ENCODE measurements at places on chromosomes 6 and 20.

- DNase-seq, result no peak
These were observed 242.4 kb downstream of the OGFRL1 start for GRCh38 chr6:71531006-71531405.

DNA sequence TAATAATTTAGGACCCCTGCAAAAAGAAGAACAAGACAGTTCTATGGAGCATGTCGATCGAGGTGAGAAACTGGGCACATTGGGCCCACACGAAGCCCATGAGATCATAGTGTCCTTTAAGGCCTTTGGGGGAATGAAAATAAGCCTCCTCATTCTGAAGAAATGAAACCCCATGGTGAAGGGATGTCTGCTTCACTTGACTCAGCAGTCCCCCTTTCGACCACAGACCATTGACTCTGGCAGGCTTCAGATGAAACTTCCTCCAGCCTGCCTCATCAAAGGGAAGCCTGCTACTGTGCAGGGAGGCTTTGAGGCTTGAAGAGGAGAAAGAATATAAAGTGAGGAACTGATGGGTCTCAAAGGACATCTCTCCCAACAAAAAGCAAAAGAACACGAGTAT is 144.2 kb upstream of the FBXL4 start:
- no peak for DNase-seq

DNA sequence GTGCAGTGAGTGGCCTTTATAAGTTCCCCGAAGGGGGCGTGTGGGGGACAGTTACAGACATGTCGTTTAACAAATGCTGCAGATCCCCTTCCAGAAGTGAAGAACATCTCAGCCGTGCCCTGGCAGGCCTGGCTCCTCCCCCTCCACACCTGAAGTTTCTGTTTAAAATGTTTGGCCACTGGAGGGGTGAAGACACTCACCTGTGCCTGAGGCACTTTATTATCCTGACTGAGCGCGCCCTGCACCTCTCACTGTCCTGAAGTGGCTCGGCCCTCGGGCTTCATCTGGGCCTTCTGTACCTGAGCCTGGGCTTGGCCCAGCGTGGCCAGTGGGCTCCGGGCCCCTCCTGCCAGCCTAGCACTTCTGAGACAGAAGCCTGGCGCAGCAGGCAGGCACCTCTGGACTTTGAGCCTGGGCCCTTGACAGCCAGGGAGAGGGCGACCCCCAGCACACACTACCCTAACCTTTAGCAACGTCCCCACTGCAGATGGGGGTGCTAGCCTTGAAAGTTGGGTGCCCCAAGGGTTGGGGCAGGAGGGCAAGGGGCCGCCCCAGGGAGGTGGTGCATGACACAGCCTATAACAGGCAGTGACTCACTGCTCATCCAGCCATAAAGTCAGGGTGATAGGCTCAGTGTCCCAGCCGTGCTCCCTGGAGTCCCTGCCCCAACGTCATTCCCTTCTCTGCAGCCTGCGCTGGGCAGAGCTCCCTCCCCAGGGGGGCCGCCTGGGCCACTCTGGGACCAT is 13.6 kb upstream of the GATA5 start:
- no peak for DNase-seq

DNA sequence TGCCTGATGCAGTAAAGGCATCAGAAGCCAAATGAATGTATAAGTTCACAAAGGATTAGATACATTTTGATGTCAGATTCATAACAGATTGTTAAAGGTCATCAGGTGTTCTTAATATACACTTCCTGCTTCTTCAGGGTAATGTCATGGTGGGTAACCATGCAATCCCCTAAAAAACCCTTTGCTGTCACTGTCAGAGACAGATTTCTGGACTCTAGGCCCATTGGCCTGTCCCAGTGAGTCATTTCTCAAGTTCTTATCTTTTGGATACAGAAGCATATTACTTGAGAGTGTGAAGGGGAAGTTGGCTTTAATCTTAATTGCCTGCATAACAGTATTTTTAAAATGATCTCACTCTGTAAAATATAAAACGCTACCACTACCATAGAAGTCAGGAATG is 895.6 kb upstream of the MAP3K7 start:
- no peak for DNase-seq

- DNase-seq, result no peak
These were observed 36.2 kb upstream of the CCDC167 start for GRCh38 chr6:37535759-37536490.

- DNase-seq, result no peak
These were observed 2.3 kb upstream of the ID4 start for GRCh38 chr6:19834858-19835257.

- no peak for DNase-seq
These were observed 105.9 kb downstream of the HIVEP2 start for GRCh38 chr6:142838821-142839685.

DNA sequence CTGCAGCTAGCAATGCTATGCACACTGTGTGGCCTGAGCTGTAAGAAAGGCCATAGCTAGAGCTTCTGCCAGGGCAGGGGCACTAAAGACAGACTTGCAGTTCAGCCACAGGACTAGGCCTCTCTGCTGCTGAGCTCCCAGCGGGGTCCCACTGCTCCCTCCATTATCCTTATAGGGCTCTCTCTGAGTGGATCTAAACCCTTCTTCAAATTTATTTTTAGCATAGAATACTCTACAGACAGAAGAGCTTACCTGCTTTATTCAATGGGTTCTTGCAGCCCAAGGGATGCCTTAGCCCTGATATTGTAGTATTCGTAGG is 100.9 kb upstream of the MLN start:
- no peak for DNase-seq

DNA sequence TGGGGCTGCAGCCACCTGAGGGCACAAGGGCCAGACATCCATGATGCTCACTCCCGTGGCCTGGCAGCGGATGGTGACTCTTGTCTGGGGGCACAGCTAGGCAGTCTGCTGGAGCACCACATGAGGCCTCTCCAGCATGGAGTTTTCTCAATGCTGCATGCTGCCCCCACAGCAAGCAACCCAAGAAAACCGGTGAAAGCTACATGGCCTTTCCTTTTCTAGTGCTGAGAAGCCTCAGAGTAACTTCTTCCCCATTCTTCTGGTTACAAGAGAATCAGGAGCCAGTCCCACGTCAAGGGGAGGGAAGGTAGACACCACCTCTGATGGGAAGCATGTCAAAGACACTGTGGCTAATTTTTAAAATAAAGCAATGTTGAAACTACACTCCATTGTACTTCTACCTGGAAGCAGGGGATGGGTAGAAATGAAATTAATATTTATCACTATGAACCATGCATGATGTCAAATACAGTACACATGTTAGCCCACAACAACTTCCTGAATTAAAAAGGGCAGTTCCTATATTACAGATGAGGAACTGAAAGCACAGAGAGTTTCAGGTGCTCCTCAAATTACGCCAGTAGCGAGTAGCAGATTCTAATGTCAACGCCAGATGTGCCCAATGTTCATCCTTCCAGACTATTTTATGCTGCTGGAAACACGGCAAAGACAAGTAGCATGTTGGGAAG is 101.5 kb downstream of the LAMP5 start:
- DNase-seq, result no peak

DNA sequence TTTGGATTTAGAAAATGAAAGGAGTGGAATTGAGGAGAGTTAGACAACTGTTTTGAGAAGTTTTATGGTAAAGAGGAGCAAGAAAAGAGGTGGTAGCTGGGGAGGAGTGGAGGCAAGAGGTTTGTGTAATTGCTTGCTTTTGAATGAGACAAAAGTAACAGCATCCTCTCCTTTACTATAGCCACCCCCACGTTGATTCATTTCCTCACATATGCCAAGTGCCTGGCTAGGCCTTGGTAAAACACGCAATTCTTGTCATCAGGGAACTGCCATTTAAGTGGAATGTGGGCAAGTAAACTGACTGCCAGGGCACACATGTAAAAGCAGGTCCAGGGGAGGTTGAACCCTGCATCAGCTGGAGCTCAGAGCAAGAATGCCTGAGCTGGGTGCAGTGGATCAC is 4.1 kb downstream of the MTRES1 start:
- DNase-seq, result no peak

DNA sequence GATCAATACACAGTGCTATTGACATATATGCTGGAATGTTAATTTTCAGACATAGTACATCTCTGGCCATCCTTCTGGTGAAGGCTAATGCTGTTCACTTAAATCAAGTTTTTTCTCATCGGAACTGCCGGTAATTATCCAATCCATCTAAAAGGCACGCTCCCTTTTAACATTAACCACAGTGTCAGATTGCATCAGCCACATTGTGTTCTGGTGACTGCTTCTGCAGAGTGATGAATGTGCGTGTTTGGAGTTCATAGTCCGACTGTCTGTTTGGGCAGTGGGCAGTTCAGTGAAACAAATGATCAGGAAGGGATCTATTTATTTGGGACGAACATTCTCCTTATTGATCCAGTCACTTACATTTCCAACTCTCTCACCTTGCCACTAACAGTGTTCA is 49.5 kb downstream of the SOBP start:
- DNase-seq, result no peak

GRCh38 chr6:156866220-156867015 is 89.2 kb downstream of the ARID1B start:
- DNase-seq, result peak; percentile 28

GRCh38 chr20:44209686-44210405 is 725 bp downstream of the OSER1 start:
- DNase-seq, result peak; percentile 71

- no peak for DNase-seq
These were observed 6.1 kb upstream of the POU3F2 start for GRCh38 chr6:98828211-98828788.

DNA sequence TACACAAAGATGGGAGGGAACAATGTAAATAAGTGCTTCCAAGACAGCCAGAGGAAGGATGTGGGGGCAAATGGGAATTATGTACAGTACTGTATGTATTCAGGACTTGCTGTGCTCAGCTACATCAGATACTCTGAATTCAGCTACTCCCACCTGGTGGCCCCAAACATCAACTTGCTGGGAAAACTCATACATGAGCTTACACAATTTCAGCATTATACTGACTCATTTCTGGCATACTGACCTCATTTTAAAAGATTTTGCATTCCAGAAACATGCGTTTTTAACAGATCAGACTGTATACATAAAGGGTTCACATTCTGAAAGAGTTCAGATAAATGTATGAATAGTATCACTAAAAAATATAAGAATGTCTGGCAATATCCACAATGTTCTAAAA is 59.7 kb downstream of the GPX5 start:
- DNase-seq, result peak; percentile 75

GRCh38 chr6:408599-409102 is 17.1 kb downstream of the IRF4 start:
- DNase-seq, result peak; percentile 52

DNA sequence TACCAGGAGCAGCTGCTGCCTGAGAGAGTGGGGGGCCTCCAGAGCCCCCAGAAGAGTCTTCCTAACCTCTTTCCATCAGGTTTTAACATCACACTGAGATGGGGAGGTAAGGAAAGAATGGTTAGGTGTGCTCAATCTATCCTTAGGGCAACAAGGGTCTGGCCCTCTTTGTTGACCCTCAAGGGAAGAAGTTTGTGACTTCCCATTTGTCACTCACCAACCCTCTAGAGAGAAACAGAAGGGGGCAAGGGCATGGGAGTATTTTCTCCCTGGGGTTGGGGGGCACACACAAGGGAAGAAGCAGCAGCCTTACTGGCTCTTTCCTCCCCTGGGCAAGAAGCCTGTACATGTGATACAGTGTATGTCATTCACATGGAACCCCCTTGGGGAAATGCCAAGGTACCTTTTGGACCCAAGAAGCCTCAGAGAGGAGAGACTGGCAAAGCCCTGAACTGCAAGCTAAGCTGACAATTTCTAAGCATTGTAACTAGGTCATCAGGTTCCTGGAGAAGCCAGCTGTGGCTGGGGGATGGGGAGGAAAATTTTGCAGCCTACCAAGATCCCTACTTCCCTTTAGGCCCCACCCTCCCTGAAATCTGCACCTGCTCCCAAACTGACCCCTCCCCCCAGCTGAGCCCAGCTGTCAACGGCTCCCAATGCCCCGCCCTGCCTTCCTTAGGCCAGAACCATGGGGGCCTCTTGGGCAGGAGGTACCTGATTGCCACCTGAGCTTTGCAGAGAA is 14.5 kb downstream of the BCL2L1 start:
- no peak for DNase-seq

DNA sequence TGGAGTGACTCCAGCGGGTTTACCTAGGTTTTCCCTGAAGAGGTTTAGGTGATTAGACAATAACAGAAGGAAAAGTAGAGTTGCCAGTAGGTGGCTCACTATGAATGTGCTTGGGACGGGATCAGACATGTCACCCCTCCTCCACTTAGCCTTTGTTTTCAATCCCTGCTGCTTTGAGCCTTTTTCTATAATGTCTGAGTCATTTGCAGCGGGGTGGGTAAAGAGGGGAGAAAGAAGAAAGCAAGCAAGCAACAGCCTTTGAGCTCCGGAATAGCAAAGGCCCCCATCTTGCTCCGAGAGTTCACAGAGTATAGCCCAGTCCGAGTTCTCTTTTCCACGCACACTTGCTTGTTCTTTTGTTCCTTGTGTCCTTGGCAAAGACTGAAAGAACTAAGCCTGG is 129.1 kb downstream of the PACRG start:
- peak; percentile 89 for DNase-seq

- no peak for DNase-seq
These were observed 390.2 kb downstream of the EPM2A start for GRCh38 chr6:145345094-145345493.

DNA sequence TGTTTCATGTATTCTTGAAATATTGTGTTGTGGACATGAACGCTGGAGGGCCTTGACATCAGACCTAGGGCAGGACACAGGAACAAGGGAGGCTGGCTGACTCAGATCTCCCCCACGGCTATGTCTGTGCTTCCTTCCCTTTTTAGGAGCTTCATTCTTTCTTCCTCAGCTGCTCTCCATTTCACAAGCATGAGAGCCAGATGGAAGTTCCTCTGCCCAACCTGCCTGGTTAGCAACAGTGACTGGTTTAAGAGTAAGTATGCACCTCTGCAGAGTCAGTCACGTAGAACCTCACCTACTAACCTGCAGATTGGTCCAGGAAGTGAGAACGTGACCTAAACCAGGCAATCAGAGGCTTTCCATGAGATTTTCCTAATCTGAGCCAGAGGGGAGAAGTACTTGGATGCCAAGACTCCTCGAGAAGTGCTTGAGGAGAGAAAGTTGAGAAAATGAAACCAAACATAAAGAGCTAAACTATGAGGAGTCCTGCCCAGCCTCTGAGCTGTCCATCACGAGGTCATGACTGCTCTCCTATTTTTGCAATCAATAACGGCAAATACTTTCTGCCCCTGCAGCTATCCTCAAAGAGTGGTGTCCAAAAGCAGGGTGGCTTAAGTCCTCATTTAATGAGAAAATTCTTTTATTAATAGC is 465.2 kb upstream of the CITED2 start:
- no peak for DNase-seq

GRCh38 chr6:107741191-107741680 is 82.9 kb downstream of the SCML4 start:
- no peak for DNase-seq

Data from cardiac muscle cell (in vitro differentiated cells and primary cell).